ENCODE measurements at places on chromosomes 2 and 18.

DNA sequence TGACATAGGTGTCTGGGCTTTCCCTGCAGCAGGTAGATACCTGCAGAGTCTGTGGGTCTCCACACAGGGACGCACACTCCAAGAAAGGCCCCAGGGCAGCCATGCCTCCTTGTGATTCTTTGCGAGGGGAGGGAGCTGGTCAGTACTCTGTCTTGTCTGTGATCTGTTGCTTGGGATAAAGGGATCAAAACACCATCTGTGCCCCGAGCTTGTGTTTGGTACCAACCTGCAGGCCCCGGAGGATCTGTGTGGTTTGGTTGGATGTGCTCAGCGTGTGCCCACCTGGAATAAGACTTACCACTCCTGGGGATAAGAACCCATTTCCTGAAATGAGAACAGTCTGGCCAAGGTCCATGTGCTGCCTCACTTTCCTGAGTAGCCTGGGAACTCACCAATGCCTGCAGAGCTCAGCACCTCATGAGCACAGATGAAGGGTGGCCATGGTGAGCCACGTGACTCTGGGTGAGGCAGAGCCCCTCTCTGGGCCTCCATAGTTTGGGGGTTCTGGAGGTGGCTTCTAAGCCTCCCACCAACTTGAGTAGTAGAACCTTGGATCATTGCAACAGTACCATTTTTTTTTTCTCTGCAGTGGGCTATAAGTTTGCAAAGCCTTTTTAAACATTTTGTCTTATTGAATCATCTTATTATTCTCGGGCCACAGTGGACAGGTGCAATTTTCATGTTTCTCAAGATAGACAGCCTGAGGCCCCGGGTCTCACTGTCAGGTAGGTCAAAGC, 134.8 kb downstream of the DDX1 start:
- no peak for DNase-seq

DNA sequence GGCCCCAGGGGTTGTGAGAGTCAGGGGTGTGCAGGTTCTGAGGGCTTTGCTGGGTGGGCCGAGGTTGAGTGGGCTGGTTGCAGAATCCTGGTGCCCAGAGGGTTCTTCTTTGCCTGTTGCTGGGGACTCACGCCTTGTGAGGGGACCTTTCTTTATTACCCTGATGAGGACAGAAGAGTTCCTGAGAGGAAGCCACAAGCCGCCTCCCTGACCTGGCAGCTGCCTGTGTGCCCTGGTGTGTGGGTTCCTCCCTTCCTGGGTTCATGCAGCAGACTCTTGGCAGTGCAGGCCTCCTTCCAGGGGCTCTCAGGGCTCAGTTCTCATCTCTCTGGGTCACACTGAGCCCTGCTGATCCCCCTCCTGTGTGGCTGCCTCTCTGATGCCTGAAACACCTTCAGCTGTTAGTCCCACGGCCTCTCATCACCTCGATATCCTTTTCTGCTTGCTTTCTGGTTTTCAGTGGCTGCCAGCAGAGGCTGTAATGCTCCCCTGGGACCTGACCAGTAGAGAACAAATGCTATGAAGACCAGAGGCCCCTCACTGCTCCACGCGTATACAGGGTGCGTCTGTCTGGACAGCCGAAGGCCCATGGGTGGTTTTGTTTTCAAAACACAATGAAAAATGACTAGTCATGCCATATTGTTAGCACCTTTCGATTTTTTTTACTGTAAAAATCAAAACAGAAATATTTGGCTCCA, 191.3 kb downstream of the AGAP1 start:
- DNase-seq = peak; percentile 17

GRCh38 chr18:46283268-46283667, 179.1 kb downstream of the HAUS1 start:
- DNase-seq = no peak

- no peak for DNase-seq
Measured at GRCh38 chr2:167484875-167485274, 596.6 kb downstream of the XIRP2 start.

- DNase-seq = no peak
Measured at GRCh38 chr2:65605058-65605742, 172.8 kb upstream of the SPRED2 start.

DNA sequence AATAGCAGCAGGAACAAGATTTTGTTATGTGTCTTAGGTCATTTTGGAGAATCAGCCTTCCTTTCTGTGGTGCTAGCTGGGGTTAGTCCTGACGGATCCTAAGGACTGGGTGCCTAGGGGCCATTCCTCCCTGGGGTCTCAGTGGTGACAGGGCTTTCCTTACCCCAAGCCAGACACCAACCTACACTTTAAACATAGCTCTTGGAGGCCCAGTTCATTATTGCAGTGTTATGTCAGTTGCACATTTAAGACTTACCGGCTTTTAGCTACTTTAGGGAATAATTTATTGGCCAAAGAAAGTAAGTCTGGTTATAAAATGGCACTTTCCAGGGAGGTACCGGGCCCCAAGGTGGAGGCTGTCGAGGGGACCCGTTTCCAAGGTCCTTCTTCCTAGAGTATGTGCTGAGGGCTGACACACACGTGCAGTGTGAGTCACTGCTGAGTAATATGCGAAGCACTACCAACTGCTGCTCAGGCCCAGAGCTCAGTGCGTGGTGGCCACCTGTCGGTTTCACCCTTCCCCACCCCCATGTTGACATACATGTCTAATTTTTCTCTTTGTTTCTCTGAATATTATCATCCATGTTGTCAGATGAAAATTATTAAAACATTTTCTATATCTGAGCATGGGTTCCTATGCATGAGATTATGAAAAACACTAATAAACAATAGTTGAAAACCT, 37.0 kb upstream of the GRHL1 start:
- DNase-seq = peak; percentile 84

DNA sequence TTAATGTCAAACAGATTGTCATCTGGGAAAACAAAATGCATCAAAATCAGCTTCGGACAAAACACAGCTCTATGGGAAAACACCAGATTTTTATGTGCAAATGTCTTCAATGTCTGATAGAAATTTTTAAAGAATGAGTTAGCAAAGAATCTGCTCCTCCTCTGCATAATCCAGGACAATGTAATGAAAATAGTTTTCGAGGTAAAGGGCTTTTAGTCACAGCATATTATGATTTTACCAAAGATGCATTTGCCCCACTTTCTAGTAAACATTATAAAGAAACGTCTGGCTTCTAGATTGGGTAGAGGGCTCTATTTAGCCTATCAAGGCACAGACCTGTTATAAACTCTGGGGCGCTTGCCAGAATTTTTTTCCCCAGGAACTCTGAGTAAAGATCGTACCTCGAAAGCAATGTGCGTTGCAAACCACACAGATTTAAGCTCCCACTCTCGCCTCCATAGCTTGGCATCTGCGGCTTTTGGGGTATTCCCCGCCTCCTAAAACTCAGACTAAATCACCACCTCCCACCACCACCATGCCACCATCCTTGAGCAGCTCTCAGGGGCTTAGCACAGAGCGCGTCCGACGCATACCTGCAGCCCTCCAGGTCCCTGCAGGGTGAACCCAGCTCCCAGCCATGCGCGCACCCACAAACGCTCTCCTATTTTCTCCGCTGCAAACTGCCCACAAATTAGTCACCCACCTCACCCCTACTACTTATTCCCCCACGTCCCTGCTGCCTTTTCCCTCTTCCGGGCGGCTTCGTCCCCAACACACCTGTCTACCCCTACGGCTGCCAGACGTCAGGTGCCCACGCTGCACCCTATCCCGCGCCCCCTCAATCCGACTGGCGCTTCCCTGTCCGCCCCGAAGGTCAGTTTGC, 829 bp downstream of the ACVR1C start:
- peak; percentile 51 for DNase-seq

GRCh38 chr2:192327576-192327975, 132.8 kb upstream of the TMEFF2 start:
- DNase-seq = peak; percentile 19

DNA sequence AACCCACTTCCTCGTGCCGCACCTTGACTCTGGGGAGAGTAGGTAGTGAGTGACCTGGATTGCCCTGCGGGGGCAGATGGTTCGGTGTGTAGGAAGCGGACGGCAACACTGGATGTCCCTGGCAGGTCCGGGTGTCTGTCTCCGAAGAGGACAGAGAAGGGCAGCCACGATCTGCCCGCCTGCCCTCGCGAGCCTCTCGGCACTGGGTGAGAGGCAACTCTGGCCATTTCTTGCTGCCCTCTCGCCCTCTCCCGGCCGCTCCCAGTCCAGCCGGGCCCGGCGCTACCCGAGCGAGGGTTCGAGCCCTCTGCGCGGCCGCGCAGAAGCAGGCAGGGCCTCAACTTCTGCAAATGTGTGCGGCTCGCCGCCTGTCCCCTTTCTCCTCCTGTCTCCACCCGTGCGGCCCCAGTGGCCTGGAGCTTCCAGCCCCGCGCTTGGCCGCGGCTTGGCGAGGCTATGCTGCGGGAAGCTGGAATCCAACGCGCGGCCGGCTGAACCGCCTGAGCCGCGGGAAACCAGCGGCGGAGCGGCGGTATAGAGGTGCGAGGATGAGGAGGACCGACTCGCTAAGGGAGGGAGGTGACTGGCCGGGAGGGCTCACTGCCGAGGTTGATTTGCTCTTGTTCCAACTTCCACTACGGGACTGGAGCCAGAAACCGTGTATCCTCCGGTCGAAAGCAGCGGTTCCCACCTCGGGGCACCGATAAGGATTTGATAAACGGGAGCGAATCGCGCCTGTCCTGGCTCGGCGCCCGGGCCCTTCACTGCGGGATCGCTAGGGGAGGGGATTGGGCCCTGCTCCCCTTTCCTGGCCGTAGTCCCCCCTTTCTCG, 1.5 kb downstream of the EPAS1 start:
- peak; percentile 12 for DNase-seq

- no peak for DNase-seq
Measured at GRCh38 chr2:69742322-69742952, 503 bp downstream of the ANXA4 start.

DNA sequence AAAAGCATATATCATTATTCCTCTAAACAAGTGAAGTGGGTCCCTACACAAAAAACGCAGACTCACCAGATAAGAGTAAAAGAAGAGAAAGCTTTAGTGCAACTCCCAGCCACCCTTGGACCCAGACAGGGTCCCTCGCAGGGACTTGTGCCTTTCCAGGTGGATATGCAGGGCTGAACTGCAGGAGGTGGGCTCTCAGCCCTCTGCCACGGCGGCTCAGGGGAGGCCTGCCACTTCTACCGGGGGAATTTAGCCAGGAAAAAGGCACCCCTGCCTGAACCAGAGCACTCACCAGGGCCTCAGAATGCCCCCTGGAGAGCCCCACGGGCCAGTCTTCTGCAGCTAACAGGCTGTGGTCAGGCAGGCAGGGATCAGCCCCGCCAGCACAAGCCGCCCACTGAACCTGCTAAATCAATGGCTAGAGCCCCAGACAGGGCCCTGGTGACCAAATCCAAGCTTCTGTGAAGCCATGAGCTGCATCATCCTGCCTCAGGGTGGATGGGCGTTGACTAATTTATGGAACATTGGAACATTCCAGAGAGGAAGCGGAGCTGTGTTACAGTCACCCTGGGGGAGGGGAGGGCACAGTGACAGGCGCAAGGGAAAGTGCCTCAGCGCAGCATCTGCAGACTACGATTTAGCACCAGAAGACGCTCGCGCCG, 209.3 kb downstream of the EIPR1 start:
- no peak for DNase-seq

DNA sequence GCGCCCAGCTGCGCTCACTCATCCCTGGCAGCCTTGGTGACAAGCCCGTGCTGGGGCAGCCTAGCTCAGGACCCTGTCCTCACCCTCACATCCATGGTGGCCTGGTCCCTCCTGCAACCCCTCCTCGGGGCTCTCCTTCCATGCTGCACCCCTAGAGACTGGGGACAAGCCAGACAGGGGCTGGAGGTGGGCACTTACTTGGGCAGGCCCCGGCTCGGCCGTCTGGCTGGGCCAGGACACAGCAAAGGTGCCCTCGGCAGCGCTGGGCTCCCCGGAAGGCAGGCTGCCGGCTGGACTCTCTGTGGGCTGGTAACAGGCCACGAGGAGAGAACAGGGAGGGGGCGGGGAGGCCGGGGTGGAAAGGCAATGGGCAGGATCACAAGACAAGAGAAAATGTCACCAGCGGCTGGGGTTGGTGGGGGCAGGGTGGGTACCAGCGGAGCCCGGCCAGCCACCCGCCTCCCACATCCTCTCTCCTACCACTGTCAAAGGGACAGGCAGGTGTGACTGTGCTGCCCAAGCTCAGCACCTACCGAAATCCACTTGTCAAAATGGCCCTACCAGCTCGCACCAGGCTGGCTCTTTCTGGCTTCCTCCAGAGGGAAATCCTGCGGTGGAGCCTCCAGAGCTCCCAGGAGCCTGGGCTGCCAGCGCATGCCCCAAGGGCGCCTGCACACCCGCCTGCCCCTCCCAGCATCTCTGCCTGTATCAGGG, 54.7 kb downstream of the BIN1 start:
- DNase-seq = no peak

- DNase-seq = no peak
Measured at GRCh38 chr2:8357738-8358518, 323.9 kb upstream of the ID2 start.

GRCh38 chr2:232604535-232604934, 28.9 kb upstream of the EFHD1 start:
- DNase-seq = no peak

DNA sequence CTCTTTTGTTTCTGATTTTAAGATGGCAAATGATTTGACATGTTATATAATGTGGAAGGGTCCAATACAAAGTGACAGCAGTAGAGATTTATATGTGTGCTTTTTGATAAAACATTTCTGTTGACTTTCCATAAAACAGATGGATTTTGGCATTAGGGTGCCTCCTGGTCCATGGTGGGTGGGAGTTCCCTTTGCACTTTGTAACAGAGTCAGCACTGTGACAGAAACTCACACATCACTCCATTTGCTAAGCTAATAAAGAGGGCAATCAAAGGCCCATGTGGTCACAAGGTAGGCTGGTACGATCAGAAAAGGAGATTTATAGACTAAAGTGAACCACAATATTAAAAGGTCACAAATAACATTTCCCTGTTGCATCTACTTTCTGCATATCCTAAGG, 93.3 kb upstream of the NT5C1B start:
- DNase-seq = no peak

GRCh38 chr2:238251331-238251730, 11.5 kb upstream of the HES6 start:
- no peak for DNase-seq

GRCh38 chr2:32514946-32515345, 112.9 kb upstream of the TTC27 start:
- DNase-seq = no peak

DNA sequence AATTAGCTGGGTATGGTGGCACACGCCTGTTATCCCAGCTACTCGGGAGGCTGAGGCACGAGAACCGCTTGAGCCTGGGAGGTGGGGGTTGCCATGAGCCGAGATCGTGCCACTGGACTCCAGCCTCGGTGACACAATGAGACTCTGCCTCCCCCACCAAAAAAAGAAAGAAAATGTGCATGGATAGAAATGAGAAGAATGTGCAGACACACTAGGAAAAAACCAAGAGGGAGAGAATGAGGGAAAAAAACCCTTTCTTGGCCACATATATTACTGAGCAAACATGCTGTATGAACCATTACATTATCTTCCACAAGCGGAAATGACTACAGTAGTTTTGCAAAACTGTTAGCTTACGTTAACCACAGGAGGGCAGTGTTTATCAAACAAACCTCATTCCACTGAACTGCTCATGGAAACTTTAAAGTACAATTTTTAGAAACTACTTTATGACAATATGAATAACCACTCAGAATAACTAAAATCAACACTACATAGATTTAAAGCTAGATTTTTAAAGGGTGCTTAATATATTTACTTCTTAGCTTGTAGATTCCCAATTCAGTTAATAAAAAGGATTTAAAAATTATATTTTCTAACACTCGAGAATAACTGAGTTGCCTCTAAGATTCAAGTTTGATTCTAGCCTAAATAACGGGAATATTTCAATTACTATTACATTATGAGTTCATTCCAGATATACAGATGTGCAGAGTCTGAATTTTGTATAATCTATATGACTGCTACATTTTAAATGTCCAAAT, 26.4 kb downstream of the ASXL2 start:
- peak; percentile 84 for DNase-seq

- no peak for DNase-seq
Measured at GRCh38 chr2:53182601-53183000, 585.0 kb upstream of the CHAC2 start.
